ENCODE measurements at places on chromosomes 2 and 18.

- DNase-seq, result no peak
Measured at GRCh38 chr2:237290261-237290660, 123.7 kb downstream of the COL6A3 start.

DNA sequence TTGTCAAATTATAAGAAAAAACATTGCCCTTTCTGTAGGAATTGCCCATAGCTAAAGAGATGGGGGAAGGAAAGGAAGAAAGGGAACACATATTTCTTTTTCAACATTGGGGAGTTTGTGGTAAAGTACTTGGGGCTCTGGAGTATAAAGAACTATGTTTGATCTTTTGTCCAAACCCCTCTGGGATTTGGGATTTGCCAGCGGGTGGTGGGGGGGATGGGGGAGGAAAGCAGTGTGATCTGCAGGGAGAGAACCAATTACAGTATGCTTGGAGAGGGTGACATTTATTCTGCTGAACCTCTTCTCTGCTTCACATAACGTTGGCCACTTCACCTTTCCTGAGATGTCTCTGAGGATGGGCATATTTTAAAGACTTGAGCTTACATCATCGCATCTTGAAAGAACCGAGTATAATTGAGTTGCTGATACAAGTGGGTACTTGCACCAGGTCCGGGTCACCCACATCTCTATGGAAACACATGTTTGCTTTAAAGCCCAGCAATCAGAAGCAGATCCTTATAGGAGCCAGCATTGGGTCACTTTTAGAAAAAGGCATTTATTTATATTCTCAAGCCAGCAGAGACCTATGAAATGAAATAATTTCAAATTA, 73.1 kb downstream of the SPATS2L start:
- DNase-seq, result no peak

GRCh38 chr2:120486441-120486840, 140.5 kb downstream of the INHBB start:
- no peak for DNase-seq

DNA sequence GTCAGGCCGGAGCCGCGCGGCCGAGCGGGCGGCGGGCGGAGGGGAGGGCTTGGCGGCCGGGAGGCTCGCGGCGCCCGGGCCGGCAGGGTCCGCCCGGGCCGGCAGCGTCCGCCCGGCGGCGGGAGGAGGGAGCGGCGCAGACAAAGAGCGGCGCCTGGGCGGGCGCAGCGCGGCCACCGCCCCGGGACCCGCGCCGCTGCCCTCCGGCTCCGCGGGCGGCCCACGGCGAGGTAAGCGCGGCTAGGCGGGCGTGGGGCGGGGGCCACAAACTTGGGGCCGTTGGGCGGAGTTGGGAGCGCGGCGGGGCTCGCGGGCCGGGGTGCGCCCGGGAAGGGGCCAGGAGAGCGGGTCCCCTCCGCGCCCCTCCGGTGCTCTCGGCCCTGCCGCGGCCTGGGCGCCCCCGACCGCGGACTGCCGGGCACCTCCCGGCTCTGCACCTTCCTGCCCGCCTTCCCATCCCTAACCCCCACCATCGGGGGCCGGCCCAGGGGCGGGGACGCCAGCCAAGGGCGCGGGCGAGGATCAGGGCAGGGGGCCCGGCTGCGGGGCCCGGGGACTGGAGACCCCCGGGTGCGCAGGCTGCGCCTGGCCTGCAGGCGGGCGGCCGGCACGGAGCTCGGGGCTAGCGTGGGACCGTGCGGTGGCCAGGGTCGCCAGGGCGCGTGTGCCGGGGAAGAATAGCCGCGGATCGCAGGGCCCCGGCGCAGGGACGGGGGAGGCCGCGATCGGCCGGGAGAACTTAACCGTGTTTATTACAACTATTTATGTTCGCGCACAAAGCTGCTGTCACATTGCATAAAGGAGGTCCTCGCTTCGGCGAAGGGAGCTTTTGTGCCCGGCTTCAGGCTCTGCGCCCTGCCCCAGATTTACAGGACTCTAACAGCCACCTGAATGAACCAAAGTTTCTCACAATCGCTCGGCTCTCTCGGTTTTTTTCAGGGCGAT, at the start of gene NCK2:
Gene NCK2 (plus strand): TSS at position 4 of the 945 bp plus-strand sequence. CDS start 110,152 bp downstream, outside the sequence.
- DNase-seq, result no peak

- DNase-seq, result no peak
Measured at GRCh38 chr2:26873286-26873983, 25.5 kb downstream of the DPYSL5 start.

DNA sequence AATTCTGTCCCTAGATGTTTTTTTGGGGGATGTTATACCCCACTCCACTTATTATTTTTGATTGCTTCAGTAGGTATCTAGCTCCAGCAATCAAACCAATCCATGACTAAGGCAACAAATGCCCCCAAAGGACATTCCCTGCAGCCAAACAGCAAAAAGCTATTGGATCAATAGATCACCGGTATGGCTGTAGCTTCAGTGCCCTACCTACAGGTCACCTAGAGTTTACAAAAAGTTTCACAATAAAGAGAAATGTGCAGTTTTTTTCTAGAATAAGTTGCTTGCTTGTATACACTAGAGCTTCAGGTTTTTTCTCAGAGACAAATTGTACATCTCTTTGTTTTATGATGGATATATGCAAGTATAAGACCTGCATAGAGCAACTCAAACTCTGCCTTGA, 27.7 kb downstream of the PDE11A start:
- no peak for DNase-seq

- DNase-seq, result no peak
Measured at GRCh38 chr2:214277880-214278279, 133.0 kb upstream of the VWC2L start.

GRCh38 chr2:73290049-73290839, 3.1 kb downstream of the EGR4 start:
- DNase-seq, result peak; percentile 70

DNA sequence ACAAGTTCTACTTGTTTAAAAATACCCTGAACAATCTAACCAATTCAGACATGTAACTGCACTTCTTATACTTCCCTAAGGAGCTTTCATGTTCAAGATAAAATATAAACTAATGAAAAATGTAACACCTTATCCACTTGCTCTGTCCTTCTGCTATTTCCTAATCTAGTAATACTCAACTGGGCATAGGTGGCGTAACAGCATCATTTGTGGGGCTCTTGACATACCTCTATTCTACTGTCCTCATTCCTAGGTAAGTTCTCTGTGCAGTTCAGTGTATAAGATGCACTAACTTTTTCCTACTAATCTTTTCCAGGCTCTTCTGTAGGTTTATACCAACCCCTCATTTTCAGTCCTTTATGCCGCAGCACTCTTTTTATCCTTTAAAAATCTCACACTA, 36.7 kb downstream of the PRKD3 start:
- DNase-seq, result no peak

GRCh38 chr18:50970006-50970405, 2.2 kb downstream of the ELAC1 start:
- DNase-seq, result no peak

DNA sequence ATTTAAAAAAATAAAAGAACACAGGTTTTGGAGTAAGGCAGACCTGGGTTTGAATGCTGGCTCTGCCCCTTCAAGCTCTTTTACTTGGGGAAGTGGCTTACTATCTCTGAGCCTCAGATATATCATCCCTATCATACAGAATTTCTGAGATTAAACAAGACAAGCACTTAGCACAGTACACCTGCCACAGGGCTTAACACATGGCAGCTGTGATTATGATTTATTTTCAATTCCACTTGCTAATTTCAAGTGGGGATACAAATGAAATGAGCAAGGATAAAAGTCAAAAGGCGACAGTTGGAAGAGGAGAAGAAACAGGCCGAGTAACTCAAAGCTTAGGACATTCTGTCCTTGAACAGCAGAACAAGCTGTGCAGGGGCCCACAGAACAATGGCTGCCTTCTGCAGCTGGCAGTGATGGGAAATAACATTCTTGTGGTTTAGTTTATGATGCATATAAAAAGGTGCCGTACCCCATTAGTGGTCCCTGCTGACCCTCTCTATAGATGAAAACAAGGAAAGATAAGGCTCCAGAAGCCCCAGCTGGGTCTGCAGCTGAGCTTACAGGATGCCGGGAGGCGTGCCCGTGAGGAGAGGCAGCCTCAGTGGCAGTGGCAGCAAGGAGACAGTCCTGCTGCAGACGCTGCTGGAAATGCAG, 45.3 kb downstream of the KIF3C start:
- no peak for DNase-seq

DNA sequence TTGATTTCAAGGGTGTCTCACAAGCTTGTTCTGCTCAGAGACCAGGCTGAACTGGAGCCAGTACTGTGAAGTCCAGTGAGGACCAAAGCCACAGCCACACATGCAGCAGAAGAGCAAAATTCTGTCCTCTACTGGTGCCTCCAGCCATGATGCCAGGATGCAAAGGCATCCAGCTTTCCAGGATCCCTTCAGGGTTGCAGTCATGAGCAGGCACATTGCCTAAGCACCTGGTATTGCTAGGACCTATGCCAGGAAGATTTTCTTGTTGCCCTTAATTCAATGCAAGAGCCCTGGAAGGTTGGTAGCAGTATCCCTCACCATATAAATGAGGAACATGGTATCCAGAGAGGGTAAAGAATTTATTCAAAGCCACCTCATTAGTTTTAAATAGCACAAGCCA, 78.9 kb upstream of the CYRIA start:
- no peak for DNase-seq
